ENCODE measurements at places on chromosomes 1 and 21. TPM values are rescaled to one million over a fixed set of nuclear protein-coding genes. Genes with fewer than 3 reads are reported as not detected.

- no peak for DNase-seq
Observed at GRCh38 chr1:116916533-116917445, 7.1 kb downstream of the PTGFRN start.

The LRIF1 gene
- 8.6 TPM for polyA plus RNA-seq

The TINAGL1 gene
- 29.9 TPM for polyA plus RNA-seq

DNA sequence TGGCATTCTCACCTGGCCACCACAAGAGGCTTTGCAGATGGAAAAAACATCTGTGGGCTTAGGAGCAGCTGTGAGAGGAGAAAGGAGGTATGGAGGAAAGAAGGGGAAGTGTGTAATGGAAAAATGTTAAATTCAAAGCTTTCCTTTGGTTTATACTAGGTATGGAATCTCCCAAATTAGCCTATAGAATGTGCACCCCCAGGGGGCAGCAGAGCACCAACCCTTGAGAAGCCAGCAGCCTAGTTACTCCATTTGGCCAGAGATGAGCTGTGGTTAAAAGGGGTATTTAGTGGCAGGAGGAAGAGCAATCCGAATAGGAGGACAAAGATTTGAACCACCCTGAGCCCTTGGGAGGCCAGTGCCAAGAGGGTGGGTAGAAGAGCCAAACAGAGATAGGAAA is 97.5 kb upstream of the CTTNBP2NL start:
- DNase-seq: peak; percentile 29

The CELA2B gene
- 4.1 TPM for polyA plus RNA-seq

The KIF14 gene
- 2.1 TPM for polyA plus RNA-seq

GRCh38 chr1:151457911-151458801 is 1.1 kb downstream of the POGZ start:
- DNase-seq: peak; percentile 86

- no peak for DNase-seq
Observed at GRCh38 chr1:209927466-209927865, 10.6 kb upstream of the SYT14 start.

DNA sequence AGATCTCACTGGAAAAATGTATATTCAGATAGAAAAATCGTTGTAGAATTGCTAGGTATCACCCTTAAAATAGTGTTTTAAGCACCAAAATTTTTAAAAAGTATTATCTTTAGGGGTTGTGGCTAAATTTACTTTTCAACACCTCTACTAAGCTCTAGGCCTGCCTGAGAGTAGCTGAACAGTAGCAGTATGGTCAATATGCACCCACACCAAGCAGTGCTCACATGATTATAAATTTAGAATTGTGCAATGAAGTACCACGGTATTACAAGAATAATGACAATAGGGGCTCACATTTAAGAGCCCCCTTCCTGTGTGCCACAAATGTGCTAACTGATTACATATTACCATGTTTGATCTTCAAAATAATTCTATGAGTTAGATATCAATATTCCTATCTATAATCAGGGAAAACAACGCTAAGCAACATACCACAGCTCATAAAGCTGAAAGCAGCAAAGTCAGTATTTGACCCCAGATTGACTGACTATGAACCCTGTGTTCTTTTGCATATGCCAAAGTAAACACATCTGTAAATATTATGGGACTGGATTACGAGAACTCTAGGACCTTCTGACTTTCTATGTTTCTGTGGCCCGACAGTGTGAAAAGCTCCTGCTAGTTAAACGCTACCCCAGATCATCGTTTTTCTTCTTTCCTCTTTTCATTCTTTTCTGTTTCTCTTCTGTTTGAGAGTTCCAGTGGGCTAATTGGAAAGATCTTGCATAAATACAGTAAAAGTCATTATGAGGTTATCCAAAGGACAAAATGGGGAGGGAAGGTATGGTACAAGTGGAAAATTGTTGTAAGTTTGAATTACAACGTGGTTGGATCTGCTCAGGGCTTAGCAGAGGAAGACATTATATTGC is 201.1 kb upstream of the C1orf87 start:
- DNase-seq: peak; percentile 78

The TMEM39B gene
- polyA plus RNA-seq: 15.8 TPM

- no peak for DNase-seq
Observed at GRCh38 chr1:18480315-18481189, at the start of gene KLHDC7A. KLHDC7A (plus strand) TSS chr1:18480930; CDS start chr1:18480982, 52 bp downstream.

The XCL1 gene
- not detected for polyA plus RNA-seq

GRCh38 chr1:39928809-39929587 is 25.9 kb upstream of the MFSD2A start:
- DNase-seq: no peak

GRCh38 chr21:33578959-33579542 is 9.4 kb downstream of the DONSON start:
- DNase-seq: no peak

The LEPROT gene
- polyA plus RNA-seq: 57.3 TPM

GRCh38 chr1:84780000-84780716 is 89.9 kb upstream of the SSX2IP start:
- DNase-seq: no peak

- DNase-seq: no peak
Observed at GRCh38 chr1:157994704-157995582, 1.5 kb downstream of the KIRREL1 start.

DNA sequence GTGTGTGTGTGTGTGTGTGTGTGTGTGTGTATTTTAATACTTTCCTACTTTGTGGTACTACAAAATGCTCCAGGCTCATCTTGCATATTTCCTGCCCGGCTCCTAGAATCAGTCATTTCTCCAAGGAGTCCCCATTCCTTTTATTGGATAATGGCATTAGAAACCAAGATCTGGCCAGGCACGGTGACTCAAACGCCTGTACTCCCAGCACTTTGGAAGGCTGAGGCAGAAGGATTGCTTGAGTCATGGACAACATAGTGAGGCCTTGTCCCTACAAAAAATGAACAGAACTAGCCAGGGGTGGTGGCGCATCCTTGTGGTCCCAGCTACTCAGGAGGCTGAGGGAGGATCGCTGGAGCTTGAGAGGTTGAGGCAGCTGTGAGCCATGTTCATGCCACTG is 20.3 kb downstream of the EPB41 start:
- DNase-seq: no peak

DNA sequence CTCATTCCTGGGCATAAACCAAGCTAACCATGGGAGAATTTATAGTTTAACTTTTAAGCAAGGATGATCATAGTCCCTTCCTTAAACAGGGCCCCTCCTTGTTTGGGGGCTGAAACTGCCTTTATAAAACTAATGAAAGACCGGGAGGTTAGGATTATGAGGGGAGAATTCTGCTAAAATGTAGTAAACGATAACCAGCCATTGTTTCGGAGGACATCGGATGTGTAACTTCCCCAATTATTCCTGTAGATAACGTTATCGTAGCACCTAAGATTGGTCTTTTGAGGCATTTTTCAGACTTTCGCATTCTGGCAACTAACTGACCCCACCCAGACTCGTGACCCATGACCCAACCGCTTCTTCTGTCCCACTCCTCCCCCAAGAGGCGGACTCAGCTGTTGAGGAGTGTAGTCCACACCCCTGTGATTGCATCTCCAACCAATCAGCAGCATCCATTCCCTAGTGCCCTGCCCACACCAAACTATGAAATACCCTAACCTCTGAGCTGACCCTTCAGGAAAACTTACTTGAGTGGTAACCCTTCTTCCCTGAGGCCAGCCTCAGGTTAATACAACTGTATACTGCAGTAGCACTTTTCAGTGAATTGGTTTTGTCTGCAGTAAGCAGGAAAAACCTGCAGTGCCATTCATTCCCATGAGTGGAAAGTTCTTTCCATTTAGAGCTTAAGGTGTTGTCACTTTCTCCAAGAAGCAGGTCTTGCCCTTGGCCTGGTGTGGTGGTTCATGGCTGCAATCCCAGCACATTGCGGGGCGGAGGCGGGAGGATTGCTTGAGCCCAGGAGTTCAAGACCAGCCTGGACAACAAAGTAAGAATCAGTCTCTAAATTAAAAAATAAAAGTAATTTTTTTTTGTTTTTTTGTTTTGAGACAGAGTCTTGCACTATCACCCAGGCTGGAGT is 823 bp upstream of the SYF2 start:
- peak; percentile 75 for DNase-seq

DNA sequence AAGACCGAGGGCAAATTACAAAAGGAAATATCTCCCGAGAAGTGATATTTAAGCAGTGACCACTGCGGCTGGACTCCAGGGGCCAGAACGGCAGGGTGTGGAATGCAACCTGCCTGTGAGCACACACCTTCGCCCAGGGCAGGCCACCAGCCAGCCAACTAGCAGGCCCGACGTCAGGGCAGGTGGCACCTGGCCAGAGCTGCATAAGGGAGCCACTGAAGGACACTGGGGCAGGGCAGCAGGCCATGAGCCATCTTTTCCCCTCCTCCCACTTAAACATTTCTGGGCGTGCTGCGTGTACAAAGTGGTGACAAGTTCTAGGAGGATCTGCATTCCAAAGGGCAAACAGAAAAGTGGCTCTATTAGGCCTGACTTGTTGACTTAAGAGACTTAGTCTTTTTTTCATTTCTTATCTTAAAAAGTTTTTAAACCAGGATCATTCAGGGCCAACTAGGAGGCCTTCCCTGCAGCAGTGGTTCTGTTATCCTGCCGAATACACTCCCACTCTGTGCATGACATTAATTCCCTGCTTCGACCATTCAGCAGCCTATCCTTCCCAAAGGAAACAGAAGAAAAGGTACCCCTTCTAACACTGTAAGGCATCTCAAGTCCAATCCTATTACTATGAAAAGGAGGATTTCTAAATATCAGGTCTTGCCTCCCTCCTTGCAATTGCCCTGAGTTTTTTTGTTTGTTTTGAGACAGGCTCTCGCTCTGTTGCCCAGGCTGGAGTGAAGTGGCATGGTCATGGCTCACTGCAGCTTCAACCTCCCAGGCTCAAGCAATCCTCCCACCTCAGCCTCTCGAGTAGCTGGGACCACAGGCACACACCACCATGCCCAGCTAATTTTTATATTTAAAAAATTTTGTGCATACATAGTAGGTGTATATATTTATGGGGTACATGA is 96.3 kb downstream of the BCAR3 start:
- DNase-seq: no peak

The CNKSR1 gene
- polyA plus RNA-seq: 2.5 TPM

The NBPF12 gene
- polyA plus RNA-seq: 16.1 TPM

DNA sequence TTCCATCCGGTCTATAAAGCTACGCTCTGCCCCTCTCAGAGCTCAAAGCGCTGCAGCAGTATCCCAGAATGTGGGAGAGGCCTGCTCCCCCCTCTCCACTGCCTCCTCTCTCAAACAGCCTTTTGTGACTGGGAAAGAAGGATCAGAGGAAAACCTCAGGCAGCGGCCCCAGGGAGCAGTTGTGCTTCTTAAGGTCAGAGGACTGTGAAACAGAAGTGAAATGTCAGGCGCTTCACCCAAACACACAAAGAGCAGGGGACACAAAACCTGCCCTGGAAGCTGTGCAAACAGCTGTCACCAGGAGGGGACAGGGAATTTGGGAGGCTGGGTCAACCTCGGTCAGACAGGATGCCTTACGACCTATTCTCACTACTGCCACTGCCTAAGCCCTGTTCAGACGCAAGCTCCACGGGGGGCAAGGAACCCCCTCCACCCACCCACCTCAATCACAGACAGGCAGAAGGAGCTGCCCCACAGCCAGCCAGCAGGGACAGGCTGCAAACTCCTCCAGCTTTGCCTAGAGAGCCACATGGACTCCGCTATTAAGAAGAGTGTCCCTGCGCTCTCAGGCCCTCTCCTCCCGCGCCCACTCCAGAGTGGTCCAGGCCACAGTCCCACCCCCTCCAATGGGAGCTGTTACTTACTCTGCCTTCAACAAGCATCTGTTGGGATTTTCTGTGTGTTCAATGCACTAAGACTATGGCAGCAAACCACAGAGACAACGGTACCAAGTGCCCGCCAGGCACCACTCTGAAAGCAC is 14.6 kb downstream of the SSBP3 start:
- no peak for DNase-seq

Measured in hindlimb muscle (tissue), 1 donor.